ENCODE measurements at places on chromosomes 16 and 17. TPM values are rescaled to one million over a fixed set of nuclear protein-coding genes. Genes with fewer than 3 reads are reported as not detected.

DNA sequence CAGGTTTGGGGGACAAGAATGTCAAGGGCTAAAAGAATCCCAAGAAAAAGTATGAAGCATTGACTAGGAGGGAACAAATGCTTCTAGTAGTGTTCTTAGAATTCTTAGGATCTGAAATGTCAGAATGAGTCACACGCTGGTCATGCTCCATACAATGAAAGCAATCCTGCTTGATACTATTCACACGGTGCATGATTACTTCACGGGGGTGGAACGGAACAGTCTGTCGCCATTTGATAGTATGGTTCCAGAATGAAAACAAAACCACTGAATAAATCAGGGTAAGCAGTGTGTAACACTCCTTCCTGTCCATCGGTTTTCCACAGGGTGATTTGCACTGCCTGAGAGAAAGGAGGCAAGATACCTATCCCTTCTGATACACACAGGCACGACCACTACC is 22.9 kb upstream of the YWHAE start:
- peak; percentile 4 for DNase-seq
- peak overlapping the region; percentile 27 for H3K27ac ChIP-seq
- H3K4me1 ChIP-seq, result peaks cover 22% of the 10 kb centered on the region
- H3K36me3 ChIP-seq, result peaks cover 37% of the 10 kb centered on the region
- no peaks in the 10 kb centered on the region for H3K27me3 ChIP-seq

DNA sequence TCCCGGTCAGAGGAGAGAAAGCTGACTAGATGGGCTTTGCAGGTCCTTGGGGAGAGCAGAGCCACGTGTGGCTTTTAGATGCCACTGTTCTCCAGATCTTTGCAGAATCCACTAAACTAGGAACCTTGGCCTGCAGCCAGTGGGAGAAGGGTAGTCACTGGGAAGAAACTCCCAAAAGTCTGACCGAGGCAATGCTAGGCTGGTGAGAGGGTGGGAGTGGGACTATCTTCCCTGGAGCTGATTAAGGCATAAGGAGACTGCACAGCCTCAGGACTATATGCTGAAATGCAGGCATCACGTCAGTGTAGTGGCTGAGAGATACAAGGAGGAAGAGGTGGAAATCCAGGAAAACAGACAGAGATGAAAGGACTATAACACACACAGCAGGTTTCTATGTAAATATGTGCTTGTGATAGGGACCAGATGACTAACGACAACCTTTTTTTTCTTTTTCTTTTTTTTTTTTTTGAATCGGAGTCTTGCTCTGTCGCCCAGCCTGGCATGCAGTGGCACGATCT is 2.2 kb upstream of the GSDMA start:
- no peak overlapping the region for H3K27ac ChIP-seq
- H3K36me3 ChIP-seq, result peaks cover 6% of the 10 kb centered on the region
- peaks cover 37% of the 10 kb centered on the region for H3K4me1 ChIP-seq
- DNase-seq, result peak; percentile 87

- H3K36me3 ChIP-seq, result no peaks in the 10 kb centered on the region
- no peak overlapping the region for H3K4me3 ChIP-seq
- no peak overlapping the region for H3K27ac ChIP-seq
- DNase-seq, result no peak
- H3K4me1 ChIP-seq, result no peaks in the 10 kb centered on the region
Measured at GRCh38 chr16:47729701-47730100, 268.6 kb downstream of the PHKB start.

Gene C1QTNF1
- total RNA-seq, result 3.1 TPM

Gene CACNB1
- 44.1 TPM for total RNA-seq

- no peak overlapping the region for H3K4me3 ChIP-seq
- H3K27ac ChIP-seq, result no peak overlapping the region
- peaks cover 11% of the 10 kb centered on the region for H3K4me1 ChIP-seq
- H3K36me3 ChIP-seq, result peaks cover 69% of the 10 kb centered on the region
- DNase-seq, result no peak
Measured at GRCh38 chr17:44039829-44040635, 25.3 kb upstream of the TMEM101 start.

GRCh38 chr16:6020162-6020985 is 922.8 kb upstream of the EEF2KMT start:
- H3K4me3 ChIP-seq, result no peak overlapping the region
- H3K27me3 ChIP-seq, result peaks cover 52% of the 10 kb centered on the region
- no peak overlapping the region for H3K27ac ChIP-seq
- DNase-seq, result no peak

DNA sequence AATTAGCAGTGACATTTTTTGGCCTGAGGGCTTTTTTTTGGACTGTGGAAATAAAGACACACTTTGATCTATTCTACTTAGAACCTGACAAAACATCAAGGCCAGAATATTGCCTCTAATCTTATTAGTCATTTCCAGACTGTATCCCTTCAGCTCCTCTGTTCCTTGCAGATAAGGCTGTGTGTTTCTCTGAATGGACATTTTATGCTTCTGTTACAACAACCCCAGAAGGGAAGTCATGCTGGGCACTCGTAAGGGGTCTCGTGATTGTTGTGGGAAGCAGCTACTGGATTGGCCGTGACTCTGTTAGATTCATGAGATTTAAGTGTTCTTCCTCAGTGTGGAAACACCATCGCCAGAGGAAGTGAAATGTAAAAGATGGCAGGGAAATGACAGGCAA is 31.6 kb upstream of the HS3ST2 start:
- no peaks in the 10 kb centered on the region for H3K36me3 ChIP-seq
- H3K27me3 ChIP-seq, result peaks cover 15% of the 10 kb centered on the region
- DNase-seq, result no peak
- H3K27ac ChIP-seq, result no peak overlapping the region
- H3K4me3 ChIP-seq, result no peak overlapping the region
- H3K4me1 ChIP-seq, result no peaks in the 10 kb centered on the region

Measured in Calu3 (cell line).